ENCODE measurements at places on chromosomes 1 and 21. TPM values are rescaled to one million over a fixed set of nuclear protein-coding genes. Genes with fewer than 3 reads are reported as not detected.

DNA sequence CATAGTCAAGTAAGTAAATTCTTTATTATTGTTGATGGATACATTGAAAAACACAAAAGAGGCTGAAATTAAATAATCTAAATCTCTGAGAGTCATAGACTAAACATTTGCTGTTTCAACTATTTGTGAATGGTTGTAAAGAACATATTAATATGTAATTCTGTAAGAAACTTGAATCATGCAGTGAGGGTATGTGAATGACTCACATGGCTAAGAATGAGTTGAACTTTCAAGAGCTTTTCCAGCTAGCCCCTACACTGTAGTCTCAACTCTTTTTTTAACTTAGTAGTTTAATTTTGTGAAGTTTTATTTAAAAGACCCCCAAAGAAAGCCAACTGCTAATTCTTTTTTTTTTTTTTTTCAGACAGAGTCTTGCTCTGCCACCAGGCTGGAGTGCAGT is 588.1 kb downstream of the DPYD start:
- no peak for DNase-seq

DNA sequence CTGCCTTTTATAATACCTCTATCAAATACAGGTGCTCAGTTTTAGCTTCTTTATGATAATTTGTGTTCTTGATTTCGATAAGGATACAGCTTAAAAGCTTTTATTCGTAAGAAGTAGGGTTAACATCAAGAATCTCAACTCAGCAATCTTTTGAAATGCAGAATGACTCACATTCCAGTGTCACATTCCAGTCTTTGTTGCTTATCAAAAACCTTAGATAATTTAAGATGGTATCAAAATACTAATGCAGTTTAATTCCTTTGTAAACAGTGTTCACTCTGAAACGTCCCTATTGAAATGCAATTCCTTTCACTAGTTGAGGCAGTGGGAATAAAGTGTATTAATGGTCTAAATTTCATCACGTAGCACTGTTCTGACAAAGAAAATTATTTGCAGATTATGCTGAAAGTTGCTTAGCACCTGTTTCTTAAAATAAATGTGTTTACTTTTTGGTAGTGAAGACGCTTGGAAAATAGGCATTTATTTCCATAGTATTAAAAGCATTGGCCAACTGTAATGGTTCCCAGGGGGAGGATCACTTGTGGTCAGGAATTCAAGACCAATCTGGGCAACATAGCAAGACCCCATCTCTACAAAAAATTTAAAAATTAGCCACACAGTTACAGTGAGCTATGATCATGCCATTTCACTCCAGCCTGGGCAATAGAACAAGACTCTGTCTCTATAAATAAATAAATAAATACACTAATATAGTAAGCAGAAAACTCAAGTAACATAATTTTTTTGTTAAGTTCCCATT is 10.1 kb upstream of the CNN3 start:
- DNase-seq, result no peak

DNA sequence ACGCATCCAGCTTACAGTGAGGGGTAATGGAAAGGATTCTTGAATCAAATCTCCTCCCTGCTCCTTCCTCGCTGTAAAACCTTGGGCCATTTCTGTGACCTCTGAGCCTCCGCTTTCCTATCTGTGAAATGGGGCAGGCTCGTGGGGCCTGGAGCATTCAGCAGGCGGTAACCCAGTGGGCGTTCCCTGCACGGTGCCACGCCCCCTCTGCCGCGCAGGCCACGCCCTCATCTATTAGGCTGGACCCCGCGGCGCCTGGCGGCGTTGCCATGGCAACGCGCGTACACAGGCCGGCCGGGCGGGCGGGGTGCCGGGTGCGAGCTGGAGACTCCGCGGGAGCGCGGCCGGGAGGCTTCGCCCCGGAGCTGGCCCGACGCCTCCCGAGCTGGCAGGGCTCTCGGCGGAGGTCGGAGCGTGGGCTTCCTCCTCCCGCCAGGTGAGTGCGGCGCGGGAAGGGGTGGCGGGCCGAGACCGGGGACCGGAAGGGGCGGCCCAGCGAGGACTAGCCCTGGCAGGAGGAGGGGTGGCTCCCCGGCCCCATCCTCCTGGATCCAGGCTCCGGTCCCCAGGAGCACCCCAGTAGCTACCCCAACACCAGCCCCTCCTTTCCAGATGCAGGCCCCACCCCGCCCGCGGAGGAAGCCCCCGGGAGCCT is at the start of gene FHAD1:
Gene FHAD1, plus strand, starts transcription at position 264 of the 655 bp plus-strand sequence. CDS start 4,562 bp downstream, outside the sequence.
- no peak for DNase-seq

Gene S100A16
- 143 TPM for total RNA-seq

DNA sequence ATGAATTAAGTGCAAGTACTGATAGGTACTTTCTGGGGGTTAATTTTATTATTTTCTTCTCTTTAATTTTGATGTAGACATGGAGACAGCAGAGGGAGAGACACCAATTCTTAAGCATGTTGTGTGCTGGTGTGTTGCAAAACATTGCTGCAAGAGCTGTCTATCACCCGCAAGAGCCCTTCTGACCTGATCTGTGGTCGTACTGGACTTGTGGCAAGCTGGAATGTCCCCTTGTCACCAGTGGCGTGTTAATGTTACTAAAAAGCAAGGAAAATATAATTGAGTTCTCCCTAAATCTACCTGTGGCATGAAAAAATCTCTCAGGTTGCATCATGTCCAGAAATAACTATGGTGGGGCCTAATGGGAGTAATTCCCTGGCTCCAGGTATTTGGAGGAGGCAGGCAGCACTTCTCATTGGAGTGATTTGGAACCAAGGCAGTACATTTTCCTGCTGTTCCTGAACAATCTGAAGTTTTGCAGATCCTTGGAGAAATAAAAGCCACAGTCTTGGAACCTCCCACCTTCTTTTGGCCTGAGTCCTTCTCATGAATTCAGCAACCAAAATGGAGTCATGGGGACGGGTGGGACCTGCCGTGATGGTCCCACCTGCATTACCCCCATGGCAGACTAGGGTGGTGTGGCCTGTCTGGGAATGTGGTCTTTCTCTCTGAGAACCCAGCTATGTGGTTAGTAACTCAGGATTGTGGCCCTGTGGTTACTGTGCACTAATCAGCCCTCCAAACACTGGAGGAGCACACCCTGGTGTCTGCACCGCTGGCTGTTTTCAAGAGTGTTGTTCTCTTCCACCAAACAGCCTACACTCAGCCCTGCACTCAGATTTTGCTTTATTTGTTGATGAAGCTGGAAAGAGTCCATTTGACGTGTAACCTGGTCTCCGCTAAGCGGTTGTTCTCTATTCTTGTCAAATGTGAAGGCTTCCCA is 57.4 kb downstream of the GALNT2 start:
- no peak for DNase-seq

Gene CLCA4
- not detected for total RNA-seq

GRCh38 chr1:238664139-238664538 is 722.2 kb upstream of the CHRM3 start:
- DNase-seq, result no peak

- no peak for DNase-seq
Observed at GRCh38 chr1:93080179-93080823, 1.2 kb downstream of the MTF2 start.

Gene NCMAP
- not detected for total RNA-seq

GRCh38 chr1:78687914-78688313 is 38.3 kb downstream of the IFI44 start:
- no peak for DNase-seq

GRCh38 chr1:25243907-25244306 is 3.3 kb downstream of the RSRP1 start:
- no peak for DNase-seq

DNA sequence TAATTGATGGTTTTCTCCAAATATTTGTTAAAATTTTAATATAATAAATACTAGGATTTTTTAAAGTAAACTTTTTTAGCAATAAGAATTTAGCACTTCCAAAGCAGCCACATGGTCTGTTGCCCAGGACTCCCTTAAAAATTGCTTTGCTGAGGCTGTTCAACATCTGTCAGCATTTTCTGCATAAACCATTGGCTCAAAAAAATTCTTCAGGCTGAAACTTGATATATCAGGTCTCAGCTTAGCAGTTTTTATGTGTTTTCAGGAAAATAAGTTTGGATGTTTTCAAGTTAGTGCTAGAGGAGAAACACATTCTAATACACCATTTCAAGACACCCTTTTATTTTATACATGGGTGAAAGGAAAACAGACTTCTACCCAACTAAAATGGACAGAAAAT is 69.1 kb upstream of the C1orf105 start:
- DNase-seq, result no peak

- no peak for DNase-seq
Observed at GRCh38 chr1:97368296-97368695, 552.5 kb downstream of the DPYD start.

DNA sequence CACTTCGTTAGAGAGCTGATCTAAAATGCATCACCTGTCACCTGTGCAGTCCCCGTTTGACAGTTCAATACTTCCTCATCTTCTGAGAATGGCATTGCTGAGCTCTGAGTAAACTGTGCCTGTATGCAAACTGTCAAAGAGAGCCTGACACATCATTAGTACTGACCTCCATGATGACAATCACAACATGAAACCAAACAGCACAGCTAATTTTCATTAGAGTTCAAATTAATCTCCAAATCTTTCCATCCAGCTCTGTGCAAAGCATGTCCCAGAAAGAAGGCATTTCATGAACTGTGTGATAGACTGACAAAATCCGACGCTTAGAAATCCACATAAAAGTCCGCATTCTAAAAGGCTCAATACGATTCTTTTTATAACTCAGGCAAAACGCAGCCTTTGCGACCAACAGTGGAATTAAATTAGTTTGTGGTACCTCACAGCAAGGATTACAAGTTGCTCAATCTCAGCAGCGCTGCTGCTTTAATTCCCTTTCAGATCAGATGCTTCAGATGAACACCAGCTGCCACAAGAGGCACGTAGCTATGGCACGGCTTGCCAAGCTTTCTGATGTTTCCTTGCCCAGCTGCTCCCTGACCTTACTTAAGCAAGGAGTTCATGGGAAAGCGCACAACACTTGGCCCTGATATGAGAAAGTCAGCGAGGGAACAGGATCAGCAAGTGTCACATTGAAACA is 765.5 kb upstream of the PRMT6 start:
- no peak for DNase-seq

DNA sequence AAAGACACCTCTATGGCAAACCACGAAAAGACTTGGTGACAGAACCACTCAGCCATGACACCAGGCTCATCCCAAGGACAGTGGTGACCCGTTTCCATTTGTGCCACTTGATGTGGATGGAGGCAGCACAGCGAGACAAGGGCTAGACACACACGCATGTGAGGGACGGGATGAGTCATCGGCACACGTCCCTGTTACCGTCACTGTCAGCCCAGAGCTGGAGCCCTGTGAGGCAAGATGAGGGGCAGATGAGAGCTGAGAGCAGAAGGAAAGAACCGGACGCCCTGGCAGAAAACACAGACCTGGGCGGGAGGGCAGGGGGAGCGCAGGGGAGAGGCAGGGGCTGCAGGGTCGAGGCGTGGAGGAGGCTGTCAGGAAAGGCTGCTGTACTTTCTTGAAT is 57.8 kb downstream of the SIK1 start:
- no peak for DNase-seq
